ENCODE measurements at places on chromosomes 12 and 14.
A peak's percentile ranks its signal among the peaks of the same experiment; 100 is the strongest.

DNA sequence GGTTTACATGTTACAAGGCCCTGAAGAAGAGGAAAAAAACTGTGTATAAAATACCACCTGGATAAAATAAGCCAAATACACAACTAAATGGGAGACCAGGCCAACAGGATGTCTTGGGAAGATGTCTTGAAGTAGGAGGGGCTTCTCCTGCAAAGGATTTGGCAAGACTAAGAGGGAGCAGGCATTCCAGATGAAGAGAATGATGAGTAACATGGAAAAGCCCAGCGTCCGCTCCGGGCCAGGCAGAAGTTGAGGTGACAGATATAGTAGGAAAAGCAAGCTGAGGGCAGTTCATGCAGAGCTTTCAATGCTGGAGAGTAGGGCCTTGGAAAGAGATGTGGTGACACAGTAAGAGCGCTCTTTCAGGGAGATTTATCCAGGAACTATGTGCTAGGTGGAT, 16.1 kb upstream of the EIF4B start:
- DNase-seq: no peak

GRCh38 chr12:5026342-5026938, 17.2 kb upstream of the KCNA5 start:
- no peak for DNase-seq

DNA sequence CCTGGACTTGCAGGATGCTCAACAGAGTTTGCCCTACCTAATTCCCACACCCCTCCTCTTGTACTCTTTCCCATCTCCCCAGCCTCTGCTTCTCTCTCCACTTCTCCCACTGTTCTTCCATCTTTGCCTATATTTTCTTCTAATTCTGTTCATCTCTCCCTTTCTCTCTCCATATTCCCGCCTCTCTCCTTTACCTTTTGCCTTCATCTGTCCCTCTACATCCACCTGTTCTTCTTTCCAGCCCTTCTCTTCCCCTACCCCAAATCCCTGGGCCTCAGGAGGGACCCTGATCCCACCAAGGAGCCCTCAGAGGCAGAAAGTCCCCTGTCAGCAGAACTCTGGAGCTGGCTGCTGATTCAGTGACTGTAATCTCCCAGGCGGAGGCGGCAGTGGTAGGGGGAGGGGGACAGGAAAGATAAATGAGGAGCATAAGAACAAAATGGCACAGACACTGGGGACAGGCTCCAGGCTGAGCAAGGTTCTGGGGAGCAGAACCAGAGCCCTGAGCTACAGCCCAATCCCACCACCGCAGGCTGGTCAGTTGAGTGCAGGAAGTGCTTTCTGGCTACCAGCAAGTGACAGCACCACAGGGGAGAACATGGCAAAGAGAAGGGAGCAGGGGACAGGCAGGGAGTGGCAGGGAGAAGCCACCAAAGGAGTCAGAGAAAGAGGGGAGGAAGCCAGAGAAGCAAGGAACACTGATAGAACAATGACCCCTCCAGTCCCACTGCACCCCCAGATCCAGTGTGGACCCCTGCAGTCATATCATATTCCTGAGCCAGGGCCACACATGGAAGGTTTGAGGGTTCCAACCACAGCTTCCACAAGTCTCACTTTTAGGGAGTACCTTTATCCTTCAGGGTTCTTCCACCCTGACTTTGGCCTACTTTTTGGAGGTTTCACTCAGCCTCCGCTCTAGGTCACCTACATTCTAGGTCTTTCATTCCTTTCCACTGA, 27.0 kb downstream of the SMUG1 start:
- no peak for DNase-seq

DNA sequence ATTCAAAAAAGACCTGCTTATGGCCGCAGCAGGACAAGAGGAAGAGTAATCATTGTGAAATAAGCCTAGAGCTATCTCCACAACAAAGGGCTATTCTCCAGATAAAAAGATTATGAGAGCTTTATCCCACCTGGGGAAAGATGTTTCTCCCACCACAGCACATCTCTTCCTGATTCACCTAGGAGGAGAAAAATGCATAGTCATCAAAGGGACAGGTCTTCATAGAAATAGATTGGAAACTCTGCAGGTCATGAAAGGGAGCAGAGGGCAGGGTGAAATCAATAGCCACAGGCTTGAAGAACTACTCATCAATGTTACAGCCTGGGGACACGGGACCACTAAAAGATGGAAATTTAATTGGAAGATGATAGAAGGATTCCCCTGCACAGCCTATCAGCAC, 453.8 kb upstream of the TMEM132C start:
- no peak for DNase-seq

DNA sequence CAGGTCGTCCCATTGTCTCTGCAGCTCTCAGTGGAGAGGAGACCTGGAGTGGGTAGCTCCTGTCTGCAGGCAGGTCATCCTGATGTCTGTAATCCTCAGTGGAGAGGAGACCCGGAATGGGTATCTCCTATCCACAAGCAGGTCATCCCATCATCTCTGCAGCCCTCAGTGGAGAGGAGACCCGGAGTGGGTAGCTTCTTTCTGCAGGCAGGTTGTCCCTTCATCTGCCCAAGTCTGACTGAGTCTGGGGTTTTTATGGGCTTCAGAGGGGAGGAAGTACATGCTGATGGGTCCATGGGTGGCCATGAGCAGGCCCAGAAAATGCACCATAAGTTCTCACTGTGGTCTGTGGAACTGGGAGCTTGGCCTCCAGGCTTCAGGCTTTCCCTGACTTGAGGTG, 28.9 kb upstream of the PAPLN start:
- no peak for DNase-seq

GRCh38 chr12:5771756-5772155, 173.3 kb downstream of the ANO2 start:
- DNase-seq: no peak

GRCh38 chr12:46214668-46215436, 54.0 kb downstream of the SLC38A1 start:
- peak; percentile 82 for DNase-seq

DNA sequence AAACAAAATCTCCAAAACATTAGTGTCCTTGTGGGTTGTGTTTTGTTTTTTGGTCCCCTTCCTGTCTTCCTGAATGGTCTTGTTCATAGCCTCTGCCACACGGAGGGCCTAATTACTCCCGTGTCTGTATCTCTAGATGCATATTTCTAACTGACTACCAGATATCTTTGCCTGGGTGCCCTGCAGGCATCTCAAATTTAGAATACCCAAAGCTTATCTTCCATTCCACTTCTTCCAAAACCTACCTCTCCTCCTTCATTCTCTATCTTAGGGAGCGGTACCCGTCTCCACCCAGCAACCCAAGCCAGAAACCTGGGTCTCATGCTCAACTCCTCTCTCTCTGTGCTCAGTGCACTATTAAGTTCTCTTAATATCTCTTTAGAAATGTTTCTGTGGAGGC, 10.9 kb upstream of the METAP2 start:
- no peak for DNase-seq

DNA sequence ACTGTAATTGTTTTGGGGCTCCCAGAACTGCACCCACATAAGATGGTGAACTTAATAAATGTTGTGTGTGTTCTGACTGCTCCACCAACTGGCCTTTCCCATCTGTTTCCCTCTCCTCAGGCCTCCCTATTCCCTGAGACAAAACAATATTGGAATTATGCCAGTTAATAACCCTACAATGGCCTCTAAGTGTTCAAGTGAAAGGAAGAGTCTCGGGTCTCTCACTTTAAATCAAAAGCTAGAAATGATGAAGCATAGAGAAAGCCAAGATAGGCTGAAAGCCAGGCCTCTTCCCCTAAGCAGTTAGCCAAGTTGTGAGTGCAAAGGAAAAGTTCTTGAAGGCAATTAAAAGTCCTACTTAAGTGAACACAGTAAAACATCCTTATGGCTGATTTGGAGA, 13.4 kb downstream of the ACOT6 start:
- no peak for DNase-seq

DNA sequence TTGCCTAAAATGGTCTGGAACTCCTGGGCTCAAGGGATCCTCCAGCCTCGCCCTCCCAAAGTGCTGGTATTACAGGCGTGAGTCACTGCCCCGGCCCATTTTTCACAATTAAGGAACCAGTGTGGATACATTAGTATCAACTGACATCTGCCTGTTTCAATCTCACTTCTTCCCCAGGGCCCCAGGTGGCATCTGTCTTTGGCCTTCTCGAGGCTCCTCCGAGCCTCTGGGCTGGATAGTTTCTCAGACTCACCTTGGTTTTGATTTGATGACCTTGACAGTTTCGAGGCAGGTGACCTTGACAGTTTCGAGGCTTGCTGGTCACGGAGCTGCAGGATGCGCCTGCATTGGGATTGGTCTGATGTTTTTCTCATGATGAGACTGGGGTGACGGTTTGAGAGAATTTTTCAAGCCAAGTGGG, 41.0 kb upstream of the NCOR2 start:
- DNase-seq: no peak

Data from activated CD8-positive, alpha-beta memory T cell treated with anti-CD3 and anti-CD28 coated beads, Interleukin-2, amount 50 U/mL, for 48 hours (primary cell).